ENCODE measurements at places on chromosomes 2 and 18.
A peak's percentile ranks its signal among the peaks of the same experiment; 100 is the strongest.

- no peak for DNase-seq
Measured at GRCh38 chr2:229180658-229181057, 90.4 kb downstream of the PID1 start.

DNA sequence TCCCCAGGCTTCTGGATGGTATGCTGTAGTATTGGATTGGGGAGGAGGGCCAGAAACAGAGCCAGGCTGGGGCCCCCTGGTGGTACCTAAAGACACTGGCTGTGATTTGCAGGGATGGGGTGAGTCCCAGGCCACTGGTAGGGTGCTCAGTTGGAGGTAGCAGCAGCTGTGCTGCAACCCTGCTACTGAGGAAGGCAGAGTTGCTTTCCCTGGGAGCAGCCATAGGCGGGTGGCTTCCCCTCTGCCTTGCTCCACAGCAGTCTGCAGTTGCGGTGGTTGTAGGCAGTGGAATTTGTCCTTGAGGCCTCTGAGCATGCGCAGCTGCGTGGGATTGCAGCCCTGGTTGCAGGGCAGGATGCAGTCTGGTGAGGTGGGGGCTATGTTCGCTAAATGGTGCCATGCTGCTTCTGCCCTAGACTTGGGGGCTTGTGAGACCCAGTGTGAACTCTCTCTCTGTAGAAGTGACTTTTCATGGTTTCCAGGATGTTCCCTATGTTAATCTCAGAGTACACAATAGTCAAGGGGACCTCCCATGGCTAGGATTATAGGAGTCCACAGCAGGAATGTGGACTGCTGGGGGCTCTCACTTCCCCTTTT lies 443.5 kb downstream of the XIRP2 start:
- no peak for DNase-seq

- no peak for DNase-seq
Measured at GRCh38 chr18:45081566-45082181, 401.0 kb downstream of the SETBP1 start.

DNA sequence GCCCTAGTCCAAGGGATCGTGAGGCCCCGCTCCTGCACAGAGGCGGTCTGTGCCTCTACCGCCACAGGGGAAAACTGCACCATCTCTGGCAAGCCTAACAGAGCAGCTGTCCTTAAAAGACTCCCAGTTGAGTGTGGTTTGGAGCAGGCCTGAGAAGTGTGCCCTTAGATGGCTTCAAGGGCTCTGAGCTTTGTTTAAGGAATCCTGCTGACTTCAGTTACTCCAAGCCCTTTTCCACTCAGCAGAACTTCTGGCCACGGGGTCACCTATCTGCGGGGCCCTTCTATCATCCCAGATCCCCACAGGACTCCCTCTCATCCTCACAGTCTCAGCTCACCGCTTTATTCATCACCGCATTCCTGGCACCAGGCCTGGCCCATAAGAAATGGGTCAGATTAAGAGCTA lies 131.5 kb downstream of the CCDC74A start:
- no peak for DNase-seq

- DNase-seq: no peak
Measured at GRCh38 chr2:17059458-17059857, 393.8 kb upstream of the CYRIA start.

DNA sequence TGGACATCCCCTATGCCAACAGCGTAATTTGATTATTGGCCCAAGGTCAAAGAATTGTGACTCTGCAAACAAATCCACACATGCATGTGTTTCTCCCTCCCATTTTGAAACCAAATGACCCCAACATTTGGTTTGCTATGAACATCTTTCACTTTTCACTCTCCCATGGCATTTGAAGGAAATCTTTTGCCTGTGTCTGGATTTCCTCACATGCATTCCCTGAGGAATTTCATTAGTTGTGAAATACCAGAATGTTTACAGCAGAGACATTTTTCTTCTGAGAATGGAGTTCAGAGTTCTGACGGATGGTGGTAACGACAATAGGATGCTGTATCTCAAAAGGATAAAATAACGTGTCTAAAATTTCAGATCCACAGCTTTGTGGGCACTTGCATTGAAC lies 60.3 kb upstream of the LMAN1 start:
- DNase-seq: no peak

DNA sequence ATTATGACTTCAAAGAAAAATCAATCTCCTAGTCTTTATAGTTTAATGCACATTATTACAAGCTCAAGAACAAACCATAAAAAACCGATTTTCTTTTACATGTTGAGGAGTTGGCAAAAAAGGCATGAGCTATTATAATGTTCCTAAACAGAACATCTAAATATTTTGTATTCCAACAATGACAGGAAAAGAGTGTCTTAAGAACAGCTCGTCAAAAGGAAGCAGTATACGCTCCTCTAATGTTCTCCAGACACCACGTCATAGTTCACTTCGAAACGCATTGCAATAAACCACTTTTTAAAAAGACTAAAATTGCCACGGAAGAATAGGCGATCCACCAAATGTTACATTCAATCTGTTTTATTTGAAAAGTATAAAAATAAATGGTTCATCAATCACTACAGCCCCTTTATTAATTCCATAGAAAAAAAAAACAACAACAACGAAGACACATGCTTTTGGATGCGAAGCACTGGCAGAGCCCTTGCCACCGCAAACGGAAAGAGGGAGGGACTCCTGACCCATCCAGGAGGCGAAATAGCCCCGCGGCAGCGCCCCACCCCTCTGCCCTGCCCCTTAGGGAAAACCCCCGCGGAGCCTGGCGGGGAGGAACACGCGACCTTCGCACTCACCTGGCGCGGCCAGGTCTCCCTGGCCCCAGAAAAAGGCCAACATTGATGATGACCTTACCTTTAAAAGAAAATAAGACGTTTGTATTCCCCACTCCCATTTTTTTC lies 45.8 kb downstream of the MBP start:
- peak; percentile 49 for DNase-seq

- no peak for DNase-seq
Measured at GRCh38 chr2:65358678-65359400, 73.6 kb downstream of the SPRED2 start.

DNA sequence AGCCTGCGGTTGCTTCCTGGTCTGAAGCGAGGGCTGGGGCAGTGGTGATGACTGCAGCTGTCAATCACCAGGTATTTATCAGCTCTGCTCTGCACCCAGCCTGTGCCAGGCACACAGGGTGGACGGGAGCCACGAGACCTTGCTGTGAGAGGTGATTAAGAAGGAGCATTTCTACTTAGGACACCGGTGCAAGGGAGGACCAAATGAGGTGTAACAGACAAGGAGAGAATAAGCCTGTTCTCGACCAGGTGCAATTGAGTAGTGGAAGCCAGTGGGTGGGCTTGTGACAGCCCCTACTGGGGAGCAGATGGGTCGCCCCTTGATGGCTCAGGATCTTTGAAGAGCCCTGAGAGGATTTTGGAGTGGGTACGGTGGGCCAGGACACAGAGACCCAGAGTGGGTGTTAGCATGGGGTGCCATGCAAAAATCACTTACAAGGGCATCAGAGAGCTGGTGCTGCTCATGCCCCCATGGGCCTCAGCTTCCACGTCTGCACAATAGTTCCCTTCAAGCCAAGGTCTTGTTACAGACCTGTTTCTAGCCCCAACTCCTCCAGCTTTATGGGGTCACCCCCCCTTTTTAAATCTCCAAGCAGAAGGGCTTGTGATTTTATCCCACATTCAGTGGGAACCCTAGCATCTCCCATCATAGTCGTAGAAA lies 24.6 kb downstream of the GPR55 start:
- no peak for DNase-seq

- no peak for DNase-seq
Measured at GRCh38 chr18:7616661-7617060, 49.5 kb downstream of the PTPRM start.

DNA sequence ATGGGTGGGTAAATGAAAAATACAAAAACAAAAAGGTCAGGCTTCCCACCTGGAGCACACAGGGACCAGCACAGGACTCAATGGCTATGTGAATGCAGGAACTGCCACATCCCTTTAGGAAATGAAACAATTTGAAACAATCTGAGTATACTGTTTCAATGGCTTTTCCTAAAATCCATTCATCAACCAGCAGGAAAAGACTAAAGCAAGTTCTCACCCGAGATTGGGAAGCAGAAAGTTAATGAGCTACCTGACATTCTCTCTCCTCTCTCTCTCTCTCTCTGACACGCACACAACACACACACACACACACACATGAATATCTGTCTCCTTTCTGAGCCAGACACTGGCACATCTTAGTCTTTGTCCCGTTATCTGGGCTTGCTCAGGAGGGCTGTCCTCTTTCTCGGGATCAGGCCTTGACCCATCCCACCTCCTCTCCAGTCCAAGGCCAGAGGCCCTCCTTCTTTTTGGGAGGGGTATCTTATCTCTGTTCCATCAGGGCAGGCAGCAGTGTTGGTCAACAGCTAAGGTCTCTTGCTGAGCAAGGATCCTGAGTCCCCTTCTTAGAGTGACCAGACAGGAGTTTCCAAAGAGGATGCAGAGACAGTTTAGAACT lies 11.6 kb upstream of the LRRFIP1 start:
- DNase-seq: no peak

DNA sequence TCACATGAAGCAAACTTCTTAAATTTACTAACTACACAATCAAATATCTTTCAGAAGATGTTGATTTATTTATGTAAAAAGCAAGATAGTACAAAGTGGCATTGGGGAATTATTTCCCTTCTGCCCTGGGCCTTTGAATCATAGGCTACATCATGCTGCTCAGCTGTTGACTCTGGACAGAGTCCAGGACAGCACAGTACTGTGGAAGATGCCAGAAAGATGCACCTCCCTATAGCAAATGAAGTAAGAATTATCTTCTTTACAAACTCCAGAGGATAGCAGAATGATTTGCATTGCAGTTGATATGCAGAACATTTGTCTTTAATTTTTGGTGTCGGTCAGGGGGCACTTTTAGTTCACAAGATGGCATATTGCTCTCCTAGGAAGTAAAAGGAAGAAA lies 1354.5 kb upstream of the ZEB2 start:
- no peak for DNase-seq

DNA sequence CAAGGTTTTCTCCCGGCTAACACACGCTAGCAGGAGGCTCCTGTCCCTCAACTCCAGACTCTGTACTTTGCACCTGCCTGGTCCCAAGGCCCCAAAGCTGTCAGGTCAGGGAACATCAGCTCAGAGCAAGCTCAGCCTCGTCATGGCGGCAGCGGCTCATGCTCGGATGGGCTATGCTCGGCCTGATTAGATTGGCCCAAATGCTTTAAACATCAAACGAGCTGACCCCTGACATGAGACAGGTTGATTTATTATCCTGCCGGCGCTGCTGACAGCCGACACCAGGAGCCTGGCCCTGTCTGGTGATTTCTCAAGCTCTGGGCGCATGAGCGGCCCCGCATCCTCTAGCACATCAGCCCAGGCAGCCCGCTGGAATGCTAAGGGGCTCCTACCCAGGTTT lies 436.4 kb downstream of the EIPR1 start:
- no peak for DNase-seq

DNA sequence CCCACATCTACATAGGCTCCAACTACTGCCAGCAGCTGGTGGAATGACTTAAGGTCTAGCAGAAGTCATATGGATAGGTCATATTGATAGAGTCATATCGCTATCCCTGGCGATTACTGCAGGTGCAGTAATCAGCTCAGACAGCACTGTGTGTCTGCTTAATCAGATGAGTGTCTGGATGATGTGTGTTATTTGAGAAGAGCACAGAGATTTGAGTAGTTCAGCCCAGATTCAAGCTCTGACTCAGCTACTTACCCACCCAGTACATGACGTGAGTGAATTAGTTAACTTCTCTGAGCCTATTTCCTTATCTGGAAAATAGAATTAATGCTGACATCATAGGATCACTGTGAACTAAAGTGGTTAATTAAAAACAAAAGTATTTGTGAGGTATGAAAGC lies 78.9 kb downstream of the EHD3 start:
- no peak for DNase-seq

DNA sequence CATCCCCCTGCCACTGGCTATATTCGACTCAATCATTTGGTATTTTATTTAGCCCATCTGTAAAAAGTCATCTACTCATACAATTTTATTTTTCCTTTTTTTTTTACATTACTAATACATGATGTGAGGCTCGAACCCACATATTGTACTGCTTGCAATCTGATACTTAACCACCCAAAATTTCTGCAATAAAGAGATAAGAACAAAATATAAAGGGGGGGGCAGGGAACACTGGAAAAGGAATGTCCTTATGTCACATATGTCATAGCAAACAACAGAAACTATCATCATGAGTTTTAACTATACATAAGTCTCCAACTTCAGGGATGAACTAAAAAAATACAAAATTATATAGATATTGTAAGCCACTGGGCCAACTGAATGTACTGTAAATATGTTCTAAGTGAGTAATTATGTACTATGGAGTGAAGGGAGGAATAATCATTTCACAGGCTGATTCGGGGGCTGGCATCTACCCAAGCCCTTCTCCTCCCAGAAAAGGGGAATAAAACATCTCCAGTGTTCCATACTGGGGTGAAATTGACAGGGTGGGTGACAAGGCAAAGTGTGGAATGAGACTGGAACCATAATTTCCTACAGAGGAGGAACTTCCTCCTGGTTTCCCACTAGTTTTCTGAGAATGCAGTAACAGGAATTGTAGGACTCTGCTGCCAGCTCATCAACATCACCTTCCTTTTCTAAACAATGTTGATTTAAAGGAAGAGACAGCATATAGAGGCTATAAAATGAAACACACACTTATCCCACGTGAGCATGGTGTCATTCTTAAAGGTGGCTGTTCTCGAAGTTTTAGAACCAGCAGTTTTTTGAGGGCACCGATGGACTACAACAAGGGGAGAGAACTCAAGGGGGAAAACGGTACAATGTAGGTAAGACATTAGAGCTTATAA lies 79.5 kb downstream of the FARSB start:
- no peak for DNase-seq

- no peak for DNase-seq
Measured at GRCh38 chr2:212066546-212066945, 472.1 kb downstream of the ERBB4 start.

- DNase-seq: no peak
Measured at GRCh38 chr2:232420463-232421188, 14.0 kb downstream of the ALPG start.

DNA sequence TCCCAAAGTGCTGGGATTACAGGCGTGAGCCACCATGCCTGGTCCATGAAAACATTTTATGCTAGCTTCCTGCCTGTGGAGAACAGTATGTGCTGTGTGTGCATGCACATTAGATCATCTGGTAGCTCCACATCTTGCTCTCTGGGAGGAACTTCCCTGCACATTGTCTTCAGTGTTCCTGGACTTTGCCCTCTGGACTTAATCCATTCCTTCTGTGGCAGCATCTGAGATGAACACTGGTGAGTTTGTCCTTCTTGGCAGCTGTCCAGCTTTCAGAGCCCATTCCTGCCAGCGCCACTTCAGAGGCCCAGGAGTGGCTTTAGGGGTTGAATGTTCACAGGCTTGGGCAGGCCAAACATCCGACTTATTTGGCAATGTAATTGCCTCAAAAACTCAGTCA lies 65.2 kb downstream of the POU3F3 start:
- DNase-seq: no peak
